Smooth muscle cell of the brain vasculature (primary cell): ENCODE measurements at places on chromosomes 7 and 10.

DNA sequence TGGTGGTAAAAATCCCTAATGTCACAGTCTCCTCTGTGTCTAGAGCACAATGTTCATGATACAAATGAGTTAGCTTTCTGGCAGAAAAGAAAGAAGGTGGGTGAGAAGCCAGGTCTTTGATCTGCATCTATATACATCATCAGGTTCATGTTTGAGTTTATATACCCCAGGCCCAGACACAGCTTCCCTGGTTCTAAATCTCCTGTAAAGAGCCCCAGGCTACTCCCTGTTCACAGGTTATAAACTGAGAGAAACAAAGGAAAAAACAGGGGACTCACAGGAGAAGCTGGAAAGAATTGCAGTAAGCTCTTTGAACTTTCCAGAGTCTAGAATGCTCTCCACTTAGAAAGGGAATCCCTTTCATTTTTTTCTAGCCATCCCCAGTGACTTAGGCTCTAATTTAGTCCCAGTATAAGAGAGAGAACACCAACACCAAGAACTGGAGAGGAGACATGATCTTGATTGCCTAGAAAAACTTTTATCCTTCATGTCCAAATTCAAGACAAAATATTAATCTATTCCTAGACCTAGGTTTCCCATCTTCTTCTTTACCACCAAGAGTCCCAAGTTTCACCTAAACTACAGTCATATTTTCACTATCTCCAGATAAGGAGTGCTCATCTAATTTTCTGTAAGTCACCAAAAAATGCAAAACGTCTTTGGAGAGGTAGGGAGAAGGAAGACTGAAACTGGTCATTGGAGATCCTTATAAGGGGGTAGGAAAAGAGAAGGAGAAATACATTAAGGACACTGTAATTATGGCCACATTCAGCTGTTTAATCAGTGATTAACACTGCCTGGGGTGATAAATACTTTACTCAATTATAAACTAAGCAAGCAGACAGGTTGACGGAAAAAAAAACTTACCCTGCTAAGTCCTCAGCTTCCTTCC is 469 bp downstream of the MSS51 start:
- no peak for DNase-seq

GRCh38 chr7:146636581-146636980 is 520.0 kb downstream of the CNTNAP2 start:
- no peak for DNase-seq

DNA sequence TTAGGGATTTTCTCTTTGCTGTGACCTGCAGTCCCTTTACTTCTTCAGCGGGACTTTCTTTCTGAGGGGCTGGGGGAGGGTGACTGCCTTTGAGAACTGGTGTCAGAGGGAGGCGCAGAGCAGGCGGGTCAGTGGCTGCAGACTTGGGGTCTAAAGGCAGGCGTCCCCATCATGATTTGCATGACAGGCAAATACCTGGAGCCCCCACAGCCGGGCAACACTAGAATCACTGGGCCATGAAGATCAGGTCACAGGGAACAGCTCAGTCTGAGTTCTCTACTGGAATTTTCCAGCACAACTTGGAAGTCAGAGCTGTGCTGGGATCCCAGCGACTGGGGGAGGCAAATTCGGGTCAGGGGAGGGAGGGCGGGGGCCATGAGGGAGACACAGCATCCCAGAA is 29.2 kb upstream of the PITRM1 start:
- no peak for DNase-seq

DNA sequence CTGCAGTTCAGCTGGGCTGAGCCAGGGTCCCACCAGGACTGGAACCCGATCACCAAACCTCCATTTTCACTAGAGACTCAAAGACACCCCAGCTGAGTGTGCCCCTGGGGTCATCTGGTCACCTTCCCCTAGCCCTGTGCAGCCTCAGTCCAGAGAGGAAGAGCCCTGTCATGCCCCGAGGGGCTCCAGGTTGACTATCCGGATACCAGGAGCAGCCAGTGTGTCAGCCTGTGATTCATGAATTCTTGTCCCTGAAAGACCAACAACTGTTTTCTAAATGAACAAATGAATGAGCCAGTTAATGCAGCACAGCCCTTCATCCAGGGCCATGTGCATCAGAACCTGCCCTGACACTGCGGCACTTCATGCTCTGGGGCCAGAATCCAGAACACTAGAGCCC is 201.9 kb upstream of the TCERG1L start:
- DNase-seq, result no peak

- DNase-seq, result no peak
Measured at GRCh38 chr7:133528796-133529195, 275.9 kb downstream of the EXOC4 start.

DNA sequence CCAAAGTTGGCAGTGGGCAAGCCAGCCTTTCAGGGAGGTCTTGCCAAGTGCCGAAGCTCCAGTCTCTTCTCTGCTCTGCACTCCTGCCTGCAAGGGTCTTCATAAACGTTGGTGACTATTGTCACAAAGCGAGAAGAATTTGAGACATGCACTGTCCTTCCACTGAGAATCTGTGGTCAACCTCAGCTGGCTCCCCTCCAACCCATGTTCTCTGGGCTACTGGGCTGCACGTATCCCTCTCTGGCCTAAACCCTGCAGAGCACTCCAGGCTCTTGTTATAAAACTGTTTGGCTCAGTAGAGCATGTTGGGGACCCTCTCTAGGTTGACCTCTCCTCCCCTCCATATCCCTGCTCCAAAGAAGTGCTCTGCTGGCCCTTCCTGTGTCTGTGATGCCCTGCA is 260.4 kb upstream of the NFE2L3 start:
- DNase-seq, result no peak

GRCh38 chr10:97939446-97939990 is 89.9 kb downstream of the GOLGA7B start:
- DNase-seq, result no peak

GRCh38 chr10:45354261-45354660 is 19.8 kb upstream of the ALOX5 start:
- no peak for DNase-seq

DNA sequence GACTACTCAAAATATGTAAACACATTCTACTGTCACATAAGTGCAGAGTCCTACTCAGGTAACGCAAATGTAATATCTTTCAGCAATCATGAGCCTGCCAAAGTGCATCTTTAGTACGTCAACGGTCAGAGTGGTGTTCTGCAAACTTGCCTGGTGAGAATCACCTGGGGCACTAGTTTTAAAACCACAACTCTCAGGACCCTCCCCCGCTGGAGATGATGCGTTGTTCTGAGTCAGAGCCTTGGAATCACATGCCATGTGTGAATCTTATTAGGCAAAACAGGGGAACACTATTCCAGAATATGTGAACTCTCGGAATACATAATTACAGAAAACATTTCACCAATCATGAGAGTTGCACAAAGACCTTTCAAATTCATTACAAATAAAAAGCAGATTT is 115.7 kb downstream of the TPK1 start:
- DNase-seq, result no peak

DNA sequence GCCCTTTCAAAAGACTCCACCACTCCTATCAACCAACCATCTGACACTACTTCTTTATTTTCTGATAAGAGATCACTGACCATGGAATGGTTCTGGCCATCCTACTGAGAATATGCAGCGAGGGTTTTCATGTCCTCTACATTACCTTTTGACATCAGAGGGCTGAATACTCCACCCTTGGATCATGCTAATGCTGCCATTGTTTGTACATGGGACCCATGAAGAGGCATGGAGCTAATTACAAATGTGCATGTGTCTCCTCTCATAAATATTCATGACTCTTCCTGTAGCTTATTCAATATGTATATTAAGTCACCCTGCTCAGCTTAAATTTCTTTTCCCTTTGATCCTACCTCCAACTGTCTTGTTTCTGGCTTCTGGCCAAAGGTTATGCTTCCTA is 1065.8 kb upstream of the GHITM start:
- no peak for DNase-seq

DNA sequence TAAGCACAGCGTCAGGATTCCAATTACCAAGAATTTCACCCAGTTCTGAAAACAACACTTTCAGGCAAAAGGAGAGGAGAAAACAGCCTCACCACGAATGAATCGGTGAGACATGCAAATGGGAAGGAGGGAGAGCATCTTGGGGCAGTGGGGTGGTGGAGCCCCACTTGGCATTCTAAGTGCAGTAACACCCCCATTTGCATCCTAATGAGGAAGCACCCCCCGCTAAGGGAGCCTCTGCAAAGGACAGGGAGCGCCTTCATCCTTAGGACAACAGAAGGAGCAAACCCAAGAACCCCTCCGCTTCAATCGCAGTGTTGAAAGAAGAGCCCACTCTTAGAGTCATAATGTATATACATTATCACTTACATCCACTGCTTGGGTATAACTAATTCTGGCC is 46.8 kb downstream of the NRAP start:
- no peak for DNase-seq

GRCh38 chr7:158327571-158328180 is 259.9 kb downstream of the PTPRN2 start:
- no peak for DNase-seq

GRCh38 chr7:40706829-40707228 is 572.0 kb downstream of the SUGCT start:
- DNase-seq, result no peak

GRCh38 chr7:86947929-86948328 is 111.5 kb downstream of the ELAPOR2 start:
- DNase-seq, result no peak

DNA sequence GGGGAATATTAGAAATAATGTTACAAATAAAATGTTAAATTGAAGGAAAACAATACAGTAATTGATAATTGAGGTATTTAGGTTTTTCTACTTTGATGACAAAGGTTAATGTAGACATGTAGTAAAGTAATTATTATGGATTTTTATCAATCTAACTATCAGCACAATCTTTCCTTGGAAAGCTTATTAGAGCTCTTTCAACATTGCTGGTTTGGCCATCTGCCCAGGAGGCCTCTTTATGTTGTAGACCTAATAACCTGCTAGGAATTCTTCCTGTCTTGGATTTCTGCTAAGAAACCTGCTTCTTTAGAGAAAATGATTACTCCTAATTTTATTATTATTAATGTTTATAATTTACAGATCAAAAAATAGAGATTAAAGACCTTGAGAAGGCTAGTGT is 78.9 kb downstream of the CHRM2 start:
- DNase-seq, result no peak

- no peak for DNase-seq
Measured at GRCh38 chr10:95759233-95759826, 3.4 kb downstream of the ENTPD1 start.

DNA sequence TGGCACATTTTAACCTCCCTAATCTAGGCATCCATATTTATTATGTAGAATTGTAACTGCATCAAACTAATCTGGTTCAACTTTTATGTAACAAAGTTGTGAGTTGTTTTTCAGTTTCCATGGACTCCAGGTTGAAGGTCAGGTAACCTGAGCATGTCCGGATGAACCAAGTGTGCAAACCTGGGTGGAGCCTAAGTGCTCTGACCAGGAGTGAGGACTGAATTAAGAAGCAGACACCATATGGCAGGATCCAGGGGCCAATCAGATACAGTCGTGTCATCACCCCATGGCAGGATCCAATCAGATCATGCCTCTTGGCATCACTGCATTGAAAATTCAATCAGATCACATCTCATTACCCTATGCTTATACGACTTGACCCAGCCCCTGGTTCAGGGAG is 41.2 kb upstream of the PHYHIPL start:
- DNase-seq, result no peak

- no peak for DNase-seq
Measured at GRCh38 chr10:86363184-86363832, 3.3 kb downstream of the GRID1 start.

DNA sequence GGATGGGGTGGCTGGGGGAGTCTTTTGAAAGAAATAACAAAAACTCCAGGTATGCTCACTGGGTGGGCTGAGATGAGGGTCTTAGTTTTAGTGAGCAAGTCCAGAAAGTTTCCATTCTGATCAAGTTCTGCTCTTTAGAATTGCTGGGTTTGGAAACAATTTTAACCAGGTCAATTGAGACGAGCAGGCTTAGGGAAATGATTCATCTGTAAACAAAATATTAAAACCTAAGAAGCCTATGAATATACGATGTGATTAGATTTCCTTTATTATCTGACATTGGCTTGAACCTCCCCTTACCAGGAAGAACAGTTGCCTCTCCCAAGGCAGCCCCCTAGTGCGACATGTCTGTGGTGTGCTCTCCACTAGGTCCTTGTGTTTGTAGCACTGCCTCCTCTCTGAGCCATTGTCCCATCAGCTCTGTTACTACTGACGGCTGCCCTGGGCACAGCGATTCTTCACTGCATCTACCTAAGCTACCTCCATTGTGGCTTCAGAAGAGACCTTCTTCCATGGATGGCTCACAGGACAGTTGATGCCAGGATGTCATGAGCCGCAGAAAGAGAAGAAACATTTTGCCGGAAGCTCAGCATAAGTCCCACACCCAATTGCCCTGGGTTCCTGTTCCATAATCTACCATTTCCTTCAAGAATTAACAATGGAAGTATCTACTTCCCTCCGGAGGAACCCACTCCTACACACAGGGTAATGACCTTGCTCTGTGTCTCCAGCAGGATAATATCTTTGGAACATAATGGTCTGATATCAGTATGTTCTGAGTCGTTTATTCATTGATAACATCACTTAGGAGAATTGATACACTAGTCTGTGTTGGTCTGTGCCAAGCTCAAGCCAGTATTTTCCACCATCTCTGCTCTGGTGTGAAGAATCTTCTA is 95.1 kb upstream of the ITGB1 start:
- no peak for DNase-seq

DNA sequence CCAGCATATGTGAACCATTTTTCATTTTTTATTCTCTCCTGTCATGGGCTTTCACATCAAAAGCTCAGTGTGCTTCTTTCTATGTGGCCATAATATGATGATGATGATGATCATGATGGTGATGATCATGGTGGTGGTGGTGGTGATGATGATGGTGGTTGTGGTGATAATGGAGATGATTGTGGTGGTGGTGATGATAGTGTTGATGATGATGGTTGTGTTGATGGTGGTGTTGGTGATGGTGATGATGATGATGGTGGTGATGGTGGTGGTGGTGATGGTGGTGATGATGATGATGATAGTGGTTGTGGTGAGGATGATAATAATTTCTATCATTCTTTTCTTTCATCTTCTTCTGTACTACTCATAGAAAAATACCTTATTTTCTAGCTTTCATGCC is 413.1 kb upstream of the VSTM2A start:
- DNase-seq, result no peak

- DNase-seq, result no peak
Measured at GRCh38 chr10:11874568-11875493, 51.7 kb downstream of the PROSER2 start.
